ENCODE measurements at places on chromosomes 3 and 15. TPM values are rescaled to one million over a fixed set of nuclear protein-coding genes. Genes with fewer than 3 reads are reported as not detected.

DNA sequence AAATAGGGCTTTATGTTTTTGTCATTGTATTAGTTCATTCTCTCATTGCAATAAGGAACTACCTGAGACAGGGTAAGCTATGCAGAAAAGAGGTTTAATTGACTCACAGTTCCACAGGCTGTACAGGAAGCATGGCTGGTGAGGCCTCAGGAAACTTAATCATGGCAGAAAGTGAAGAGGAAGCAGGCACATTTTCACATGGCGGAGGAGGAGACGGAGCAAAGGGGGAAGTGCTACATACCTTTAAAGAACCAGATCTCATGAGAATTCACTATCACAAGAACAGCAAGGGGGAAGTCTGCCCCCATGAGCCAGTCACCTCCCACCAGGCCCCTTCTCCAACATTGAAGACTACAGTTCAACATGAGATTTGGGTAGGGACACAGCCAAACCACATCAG is 25.6 kb downstream of the CEP63 start:
- DNase-seq, result no peak

DNA sequence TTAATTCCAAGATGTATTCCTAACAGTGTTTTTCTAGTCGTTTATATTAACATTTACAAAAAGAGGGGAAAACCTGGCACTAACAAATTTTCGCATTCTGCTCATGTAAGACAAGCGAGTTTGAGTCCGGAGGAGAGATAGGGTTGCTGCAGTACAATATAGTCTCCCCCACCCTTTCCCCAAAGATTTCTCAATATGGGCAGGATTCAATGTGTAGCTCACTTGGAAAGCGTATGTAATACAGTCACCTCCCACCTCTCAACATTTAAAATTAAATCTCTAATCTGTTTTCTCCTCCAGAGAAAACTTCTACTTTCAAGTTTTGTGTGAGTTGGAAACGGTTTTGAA is 57.9 kb downstream of the CMSS1 start:
- DNase-seq, result no peak

GRCh38 chr15:38670128-38671005 is 105.8 kb upstream of the RASGRP1 start:
- no peak for DNase-seq

The CFAP92 gene
- 2.5 TPM for total RNA-seq

The ATP13A5 gene
- total RNA-seq, result 0.27 TPM

DNA sequence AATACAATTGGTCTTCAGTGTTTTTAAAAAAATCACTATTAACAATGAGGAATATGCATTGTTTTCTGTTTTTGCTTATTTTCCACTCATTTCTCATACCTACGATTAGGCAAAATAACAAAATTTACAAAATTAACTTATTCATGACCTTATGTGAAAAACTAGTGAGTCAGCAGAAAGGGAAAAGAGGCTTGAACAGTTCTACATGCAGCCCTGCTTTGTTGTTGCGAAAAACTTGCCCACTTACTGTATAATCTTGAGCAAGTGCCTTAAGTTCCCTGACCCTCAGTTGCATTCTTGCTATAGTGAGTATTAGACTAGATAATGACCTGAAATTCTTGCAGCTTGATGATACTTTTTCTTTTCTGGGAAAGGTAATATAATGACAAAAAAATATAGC is 551.1 kb upstream of the BCHE start:
- no peak for DNase-seq
